Substantia nigra (tissue), 51 donors: ENCODE measurements at places on chromosomes 3 and 15.

DNA sequence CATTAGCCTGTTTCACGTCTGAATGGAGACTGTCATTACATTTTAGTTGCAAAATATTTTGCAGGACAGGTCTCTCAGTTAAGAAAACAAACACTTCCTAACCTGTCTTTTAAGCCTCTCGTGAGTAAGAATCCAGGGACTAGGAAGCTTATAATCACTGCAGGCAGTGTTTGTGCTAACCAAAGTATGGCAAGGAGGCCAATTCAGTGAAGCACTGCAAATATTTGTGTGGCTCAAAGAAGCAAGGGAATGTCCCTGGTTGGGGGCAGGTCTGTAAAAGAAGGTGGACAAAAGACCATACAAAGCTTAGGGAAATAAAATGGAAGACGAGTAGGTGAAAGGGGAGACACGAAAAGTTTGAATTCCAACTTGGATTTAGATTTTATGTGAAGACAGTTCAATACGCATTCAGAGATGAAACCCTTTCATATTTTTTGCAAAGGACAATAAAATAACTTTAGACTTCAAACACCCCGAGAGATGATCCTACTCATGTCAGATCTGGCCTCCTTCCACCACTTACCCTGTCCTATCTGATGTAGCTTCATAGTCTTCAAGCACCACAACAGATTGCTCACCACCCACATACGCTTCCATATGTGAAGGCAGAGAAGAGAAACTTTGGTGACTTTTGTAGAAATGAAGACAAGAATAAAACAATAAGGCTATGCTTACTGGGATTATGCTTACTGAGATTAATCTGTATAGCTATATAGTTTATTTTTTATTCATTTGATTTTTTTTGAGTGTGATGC, 240.9 kb downstream of the TUSC7 start:
- DNase-seq, result no peak

DNA sequence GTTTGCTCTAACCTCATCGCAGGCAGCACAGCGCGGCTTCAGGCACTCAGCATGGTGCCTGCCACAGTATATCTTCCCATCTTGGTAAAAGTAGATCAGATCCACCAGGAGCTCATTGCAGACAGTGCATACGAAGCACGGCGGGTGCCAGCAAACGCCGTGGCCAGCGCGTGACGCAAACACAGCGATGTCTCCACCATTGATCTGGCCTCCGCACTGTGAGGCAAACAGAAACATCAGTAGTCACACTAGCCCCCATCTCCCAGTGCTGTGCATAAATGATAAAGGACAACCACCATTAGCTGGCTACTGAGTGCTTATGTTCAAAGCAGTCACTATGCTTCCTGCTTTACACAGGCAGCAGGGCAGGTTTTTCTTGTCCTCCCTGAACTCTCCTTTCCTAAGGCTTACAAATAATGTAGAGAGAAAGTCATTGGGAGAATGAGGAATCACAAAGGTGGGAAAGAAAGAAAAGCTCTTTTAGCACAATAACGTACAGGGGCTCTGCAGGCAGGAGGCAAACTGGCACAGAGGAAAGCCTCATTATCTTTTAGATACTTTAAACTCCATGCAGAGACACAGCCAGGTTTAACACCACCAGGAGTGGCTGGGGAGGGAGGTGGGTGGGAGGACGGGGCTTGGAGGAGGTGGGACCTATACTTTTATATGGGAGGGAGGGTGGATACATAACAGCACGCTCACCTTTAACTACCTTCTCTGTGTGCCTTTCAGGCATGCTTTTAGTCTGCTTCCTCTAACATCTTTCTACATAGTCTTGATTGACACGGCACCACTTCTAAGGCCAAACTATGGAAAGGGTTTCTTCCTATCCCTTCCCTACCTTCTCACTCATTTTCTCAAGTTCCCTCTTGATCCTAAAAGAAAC, 67.9 kb downstream of the PRICKLE2 start:
- DNase-seq, result no peak

- DNase-seq, result no peak
Measured at GRCh38 chr3:162774613-162775100, 1278.0 kb downstream of the OTOL1 start.

DNA sequence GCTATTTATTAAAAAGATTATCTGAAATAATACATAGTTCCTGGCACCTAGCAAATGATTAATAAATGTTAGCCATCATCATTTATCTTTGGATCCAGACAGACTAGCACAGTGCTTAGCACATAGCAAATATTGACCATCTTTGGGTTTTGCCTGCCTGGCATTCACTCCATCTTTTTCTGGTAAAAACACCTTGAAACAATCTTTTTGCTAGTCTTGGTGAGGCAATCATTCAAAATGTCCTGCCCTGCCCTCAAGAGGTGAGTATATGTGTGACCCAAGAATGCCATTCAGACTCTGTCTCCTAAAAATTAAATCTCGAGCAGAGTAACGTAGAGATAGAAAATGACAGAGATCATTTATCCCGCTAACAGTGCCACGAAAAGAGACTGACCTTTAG, 78.3 kb upstream of the ZNF280D start:
- DNase-seq, result no peak

DNA sequence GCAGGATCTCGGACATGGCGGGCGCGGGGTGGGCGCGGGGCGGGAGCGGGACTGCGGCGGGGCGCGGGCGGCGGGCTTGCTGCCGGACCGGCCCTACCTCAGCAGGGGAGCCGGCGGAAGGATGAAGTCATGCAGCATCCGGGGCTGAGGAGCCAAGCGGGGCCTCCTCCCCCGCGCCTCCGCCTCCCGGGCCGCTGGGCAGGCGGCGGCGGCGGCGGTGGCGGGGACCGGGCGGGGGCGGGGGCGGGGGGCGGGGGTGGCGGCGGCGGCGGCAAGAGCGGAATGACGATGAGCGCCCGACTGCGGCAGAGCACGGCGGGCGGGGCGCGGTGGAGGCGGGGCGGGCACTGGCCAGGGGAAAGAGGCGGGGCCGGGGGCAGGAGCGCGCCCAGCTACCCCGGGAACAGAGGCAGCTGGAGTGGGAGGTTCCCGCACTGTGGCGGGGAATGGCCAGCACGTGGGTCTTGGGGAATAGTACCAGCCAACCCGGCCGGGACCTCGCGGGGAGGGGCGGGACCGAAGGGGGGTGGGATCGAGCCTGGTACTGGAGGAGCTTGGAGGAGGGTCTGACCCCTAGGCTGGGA, at the start of gene CAMK2N2:
TSS of gene CAMK2N2 (minus strand) at position 284 of the 584 bp plus-strand sequence. CDS start at position 16, 268 bp downstream.
- DNase-seq, result no peak

DNA sequence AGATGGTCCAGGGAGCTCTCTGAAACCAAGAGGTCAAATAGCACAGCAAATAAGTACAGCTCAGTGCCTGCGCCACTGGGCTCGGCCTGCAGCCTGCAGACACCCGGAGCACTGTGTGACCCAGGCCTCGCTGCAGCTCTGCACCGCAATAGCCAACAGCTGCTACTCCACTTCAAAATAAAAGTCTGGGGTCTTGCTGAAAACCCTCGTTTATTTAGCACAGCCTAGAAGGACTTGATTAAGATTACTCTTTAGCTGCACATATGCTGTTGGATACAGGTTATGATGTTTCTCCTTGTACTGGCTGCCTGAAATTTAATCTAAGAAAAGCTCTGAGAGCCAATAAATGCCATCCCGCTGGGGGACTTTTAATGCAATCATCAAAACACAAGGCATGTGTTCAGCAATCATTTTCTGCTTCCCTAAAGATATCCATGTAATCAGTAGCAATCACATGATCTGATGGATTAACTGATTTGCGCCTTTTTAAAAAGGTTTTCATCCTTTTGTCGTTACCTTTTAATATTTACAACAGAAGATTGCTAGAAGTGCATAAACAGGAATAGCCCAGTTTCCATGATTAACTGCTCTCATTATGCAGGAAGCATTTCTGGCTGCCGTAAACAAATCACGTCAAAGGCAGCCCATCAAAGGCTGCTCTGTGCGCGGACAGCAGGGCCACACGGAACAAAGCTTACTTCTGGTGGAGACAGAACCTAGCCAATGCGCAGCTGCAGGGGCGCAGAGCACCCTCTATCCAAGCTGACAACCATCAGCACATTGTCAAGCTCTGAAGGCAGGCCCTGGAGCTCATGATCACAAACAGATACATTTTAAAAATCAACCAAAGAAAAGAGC, 58.8 kb downstream of the CLASP2 start:
- peak; percentile 80 for DNase-seq

DNA sequence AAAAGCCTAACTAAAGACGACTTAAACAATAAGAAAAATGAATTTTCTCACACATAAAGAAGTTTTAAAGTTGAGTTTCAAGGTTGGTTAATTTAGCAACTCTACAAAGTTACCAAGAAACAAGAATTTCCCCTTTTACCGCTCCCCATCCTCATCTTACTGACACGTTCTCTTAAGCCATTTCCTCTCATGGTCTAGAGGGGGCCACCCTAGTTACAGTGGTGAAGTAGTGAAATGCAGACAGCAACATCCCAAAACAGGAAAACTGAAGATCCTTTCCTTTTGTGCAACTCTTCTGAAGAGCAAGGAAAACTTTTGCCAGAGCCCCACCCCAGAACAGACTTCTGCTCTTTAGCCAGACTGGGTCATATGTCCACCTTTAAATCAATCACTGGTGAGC, 17.3 kb upstream of the SOX14 start:
- no peak for DNase-seq

DNA sequence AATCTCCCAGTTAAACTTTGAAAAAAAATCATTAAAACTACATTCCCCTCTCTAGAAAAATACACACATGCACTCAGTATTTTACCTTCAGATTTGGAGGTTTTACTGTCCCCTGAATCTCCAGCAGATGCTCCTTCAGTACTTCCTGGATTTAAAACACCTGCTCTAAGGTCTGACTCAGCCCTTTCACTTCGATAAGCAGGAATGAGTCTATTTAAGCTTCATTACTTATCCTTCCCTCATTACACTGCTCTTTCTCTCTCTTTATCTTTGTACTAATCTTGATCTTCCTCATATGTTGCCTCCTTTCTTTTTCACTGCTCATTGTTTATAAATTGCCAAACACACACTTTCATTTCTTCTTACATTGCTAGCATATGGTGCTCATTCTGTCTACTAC, 443.9 kb downstream of the DIPK2A start:
- no peak for DNase-seq

GRCh38 chr15:46265664-46266347, 631.0 kb downstream of the SQOR start:
- DNase-seq, result no peak

DNA sequence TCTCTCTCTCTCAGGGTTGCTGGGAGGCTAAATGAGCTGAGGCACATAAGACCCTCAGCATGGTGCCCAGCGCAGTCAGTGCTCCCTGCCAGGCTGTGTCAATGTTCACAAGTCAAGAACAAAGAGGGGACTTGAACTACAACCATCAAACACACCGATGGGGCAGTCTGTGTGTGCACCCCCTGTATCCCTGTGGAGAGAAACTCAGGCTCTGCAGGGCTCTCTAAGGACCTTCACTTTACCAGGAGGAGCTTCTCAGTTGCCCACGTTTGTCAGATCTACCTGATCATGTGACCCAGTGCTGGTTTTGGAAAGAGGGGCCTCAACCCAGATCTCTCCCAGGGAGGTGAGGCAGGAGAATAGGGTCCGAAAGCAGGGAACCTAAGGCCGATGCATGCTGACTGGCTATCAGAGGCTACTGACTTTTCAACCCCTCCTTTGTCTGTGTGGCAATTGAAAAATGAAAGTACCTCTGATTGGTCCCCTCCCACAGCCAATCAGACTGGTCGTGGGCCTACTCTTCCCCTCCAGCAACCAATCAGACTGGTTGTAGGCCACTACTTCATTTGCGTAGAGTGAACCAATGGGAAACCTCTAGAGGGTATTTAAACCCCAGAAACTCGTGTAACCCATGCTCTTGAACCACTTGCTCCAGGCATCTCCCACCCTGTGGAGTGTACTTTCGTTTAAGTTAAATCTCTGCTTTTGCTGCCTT, 34.0 kb downstream of the RHCG start:
- peak; percentile 61 for DNase-seq

GRCh38 chr3:72587282-72587681, 261.0 kb downstream of the SHQ1 start:
- no peak for DNase-seq

DNA sequence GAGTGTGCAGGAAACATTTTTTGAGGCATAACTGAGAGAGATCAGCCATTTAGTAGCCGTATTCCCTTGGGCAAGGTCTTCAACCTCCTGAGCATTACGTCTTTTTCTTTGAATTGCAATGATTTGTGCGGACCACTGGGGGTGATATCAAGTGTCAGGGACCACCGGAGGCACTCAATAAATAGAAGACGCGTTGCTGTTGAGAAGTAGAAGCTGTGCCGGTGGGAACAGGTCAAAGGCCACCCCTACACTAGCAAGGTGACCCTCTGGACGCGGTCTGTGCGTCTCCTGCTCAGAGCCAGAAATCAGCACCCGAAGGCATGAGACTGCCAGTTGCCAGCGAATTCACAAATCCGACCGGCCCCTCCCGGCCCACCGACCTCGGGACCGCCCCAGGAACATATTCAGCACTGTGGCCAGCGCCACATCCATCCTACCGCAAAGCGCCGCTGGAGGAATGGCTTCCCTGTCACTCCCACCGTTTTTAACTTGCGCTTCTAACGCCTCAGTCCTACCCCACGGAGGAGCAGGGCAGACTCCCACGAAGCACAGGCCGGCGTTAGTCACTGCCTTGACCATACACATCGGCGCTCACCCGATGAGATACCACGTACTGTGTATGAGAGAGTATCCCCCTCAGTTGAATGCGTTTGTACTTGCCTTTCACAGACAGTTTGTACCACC, 1.4 kb upstream of the GHSR start:
- DNase-seq, result no peak

DNA sequence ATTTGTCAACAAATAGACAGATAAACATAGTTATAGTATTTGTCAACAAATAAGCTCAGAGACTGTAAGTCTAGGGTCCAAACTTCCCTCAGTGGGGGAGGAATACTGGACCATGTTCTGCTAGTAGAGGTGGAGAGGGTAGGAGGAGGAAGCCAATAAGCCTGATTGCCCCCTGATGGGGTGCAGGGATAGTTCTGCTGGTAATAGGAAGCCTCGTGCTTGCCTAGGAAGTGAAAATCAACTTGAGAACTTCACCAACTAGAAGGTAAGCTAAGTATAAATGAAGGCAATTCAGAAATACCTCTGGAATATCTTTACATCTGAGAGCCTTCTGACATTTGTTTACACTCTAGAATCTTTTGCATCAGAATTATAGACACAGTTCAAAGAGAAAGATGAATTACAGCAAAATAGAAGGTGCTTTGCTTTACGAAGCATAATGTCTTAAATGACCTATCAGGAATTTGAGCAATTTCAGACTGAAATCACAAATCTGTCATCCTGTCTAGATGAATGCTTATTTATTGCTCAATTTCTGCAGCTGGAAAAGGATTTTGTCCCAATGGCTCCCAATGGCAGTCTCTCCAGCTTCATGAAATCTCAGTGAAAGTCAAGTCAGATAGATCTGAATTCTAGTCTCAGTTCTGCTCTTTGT, 225.6 kb upstream of the TBC1D5 start:
- DNase-seq, result no peak
